NCI-H345 (cell line): ENCODE measurements at places on chromosomes 16 and 17.

- no peak for DNase-seq
Observed at GRCh38 chr16:12300490-12300889, 324.0 kb downstream of the SNX29 start.

DNA sequence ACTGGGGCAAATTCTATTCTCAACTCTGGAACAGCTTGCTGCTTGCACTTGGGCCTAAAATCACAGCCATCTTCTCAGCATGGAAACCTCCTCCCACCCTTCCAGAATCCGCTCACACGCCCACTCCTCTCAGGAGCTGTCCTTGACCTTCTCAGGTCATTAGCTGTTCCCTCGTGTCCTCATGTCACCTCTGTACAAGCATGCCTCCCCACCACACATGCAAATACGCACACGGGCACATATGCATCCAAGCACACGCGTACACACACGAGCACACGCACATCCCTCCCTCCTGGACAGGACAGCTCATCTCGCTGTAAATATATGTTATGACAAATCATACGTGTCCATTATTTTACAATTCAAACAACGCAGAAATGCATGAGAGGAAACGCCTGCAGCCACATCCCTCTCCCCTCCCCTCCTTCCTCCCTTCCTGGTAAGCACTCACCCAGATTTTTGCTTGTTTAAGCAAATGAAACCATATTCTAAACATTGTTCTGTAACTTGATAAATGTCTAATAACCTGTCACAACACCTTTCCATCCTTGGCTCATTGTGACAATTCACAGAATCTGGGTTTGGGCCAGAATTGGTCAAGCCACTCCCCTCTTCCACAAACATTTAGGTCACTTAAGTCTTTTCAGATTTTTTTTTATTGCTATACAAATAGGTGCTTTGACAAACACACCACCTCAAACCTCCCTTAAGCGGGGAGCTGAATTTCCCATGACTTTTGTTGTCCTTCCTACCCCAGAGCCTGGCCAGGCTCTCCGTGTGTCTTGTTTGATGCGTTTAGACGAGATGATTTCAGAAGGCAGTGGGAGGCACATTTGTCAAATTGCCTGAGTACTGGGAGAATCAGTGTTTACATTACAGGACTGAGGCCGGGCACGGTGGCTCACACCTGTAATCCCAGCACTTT, 41.7 kb downstream of the DNAH17 start:
- DNase-seq, result peak; percentile 92

- peak; percentile 77 for DNase-seq
Observed at GRCh38 chr17:65564793-65565192, 3.3 kb upstream of the AXIN2 start.

GRCh38 chr17:78988152-78988551, 8.4 kb upstream of the LGALS3BP start:
- no peak for DNase-seq

GRCh38 chr17:33732116-33732515, 439.0 kb upstream of the ASIC2 start:
- no peak for DNase-seq

DNA sequence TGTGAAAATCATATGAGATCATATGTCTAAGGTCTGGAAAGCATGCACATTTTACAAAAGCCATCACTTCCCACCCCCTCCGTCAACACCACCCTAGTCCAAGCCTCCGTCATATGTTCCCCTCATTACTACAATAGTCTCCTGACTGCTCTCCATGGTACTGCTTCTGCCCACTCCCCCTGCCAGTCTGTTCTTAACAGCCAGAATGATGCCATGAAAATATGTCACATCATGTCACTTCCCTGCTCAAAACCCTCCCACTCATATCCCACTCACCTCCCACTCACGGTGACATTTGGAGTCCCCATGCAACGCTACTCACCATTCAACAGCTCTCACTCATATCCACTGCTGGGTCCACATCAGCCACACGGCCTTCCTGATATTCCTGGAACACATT, 432.3 kb downstream of the XYLT1 start:
- DNase-seq, result no peak

- DNase-seq, result no peak
Observed at GRCh38 chr17:28533091-28533807, 19.2 kb downstream of the UNC119 start.

- peak; percentile 60 for DNase-seq
Observed at GRCh38 chr17:65198653-65199382, 61.6 kb downstream of the RGS9 start.

DNA sequence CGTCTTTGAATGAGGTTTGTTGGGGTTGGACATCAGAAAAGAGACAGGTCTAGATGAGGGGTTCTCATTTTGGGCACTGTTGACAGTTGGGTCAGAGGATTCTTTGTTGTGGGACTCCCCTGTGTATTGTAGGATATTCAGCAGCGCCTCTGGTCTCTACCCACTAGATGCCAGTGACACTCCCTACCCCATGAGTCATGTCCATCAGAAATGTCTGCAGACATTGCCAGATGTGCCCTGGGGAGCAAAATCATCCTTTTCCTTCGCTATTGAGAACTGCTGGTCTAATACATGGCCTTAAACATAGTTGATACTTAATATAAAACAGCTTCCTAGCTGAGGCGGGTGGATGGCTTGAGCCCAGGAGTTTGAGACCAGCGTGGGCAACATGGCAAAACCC, 3.1 kb downstream of the ABAT start:
- DNase-seq, result no peak

- DNase-seq, result no peak
Observed at GRCh38 chr17:5096731-5097100, 15.0 kb downstream of the ZNF232 start.

DNA sequence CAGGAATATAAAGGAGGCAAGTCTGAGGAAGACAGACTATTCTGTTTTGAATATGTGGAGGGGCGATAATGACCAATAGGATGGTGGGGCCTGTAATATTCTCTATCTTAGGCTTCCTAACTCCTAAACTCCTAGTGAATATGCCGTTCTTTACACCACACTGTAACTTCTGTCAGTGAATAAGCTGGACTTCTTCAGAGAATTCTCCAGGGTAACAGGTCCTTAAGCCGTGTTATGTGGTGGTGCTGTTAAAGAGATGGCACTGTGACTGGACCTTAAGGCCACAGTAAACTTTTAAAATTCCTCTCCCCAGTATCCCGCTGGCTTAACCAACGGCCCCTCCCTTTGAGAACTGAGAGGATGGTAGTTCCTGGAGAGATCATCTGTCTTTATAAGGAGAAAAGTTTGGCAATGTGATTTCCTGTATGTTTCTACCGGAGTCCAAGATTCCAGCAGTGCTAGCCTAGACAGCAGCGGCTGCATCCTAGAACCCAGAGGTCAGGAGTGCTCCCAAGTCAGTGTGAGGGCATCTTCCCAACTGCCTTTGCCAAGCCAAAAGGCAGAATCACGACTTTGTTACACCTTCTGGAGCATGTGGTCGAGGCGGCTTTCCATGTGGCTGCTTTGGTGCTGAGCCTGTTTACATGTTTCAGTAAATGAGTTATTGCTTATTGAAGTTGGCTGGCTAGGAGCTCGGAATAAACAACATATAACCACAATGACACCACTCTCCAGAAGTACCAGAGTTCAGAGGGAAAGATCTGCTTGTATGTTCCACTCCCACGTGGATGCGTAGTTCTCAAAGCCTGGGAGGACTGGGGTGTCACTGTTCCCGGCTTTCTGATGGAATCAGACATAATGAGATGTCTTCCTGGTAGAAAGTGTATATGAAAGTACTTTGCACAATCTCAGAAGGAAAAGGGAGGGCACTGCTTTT, 41.0 kb downstream of the TUBD1 start:
- no peak for DNase-seq

DNA sequence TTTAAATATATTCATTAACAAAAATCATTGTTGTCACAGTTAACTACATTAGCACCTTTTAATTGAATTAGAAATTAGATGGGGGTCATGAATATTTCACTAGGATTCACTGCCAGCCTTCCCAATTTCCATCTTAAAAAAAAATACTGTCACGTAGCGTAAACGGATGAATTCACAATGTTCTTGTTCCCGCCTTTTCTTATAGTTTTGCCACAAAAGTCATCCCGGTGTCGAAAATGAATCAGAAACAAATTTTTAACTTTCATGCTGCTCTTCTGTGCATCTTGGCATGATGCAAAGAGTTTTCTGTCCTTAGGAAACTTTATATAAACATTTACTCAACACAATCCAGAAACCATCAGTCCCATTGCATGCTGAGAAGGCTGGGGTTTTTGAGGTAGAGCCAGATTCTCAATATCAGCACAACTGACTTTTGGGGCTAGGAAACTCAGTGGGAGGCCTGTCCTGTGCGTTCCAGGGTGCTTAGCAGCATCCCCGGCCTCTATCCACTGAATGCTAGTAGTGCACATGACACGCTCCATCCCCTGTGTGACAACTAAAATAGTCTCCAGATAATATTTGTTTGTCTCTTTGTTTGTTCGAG, 252.9 kb upstream of the XYLT1 start:
- DNase-seq, result no peak

DNA sequence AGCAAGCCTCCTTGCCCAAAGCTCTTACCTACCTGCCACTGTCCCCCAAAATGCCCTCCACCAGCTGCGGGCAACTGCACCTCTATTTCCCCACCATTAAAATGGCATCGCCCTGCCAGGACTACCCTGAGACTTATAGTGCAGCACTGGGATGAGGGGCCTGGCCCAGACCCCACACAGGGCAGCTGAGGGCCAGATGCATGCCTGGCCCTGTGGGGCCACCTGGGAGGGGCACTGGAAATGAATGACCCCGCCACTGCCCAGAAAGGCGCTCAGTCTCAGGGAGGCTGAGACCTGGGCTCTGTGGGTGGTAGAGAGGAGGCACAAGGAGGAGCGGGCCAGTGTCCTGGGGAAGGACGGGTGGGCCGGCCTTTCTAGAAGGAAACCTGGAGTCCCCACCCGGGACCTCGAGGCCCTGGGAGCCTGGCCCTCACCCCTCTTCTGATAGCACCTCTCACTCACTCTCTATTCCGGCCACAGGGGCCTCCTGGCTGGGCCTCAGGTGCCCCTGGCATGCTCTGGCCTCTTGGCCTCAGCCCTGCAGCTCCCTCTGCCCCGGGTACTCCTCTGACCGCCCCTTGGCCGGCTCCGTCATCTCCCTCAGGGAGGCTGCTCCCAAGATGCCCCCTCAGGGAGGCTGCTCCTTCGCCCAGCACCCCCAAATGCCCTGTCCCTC, 26.9 kb downstream of the KATNB1 start:
- no peak for DNase-seq
